ENCODE measurements at places on chromosomes 7 and 10.

DNA sequence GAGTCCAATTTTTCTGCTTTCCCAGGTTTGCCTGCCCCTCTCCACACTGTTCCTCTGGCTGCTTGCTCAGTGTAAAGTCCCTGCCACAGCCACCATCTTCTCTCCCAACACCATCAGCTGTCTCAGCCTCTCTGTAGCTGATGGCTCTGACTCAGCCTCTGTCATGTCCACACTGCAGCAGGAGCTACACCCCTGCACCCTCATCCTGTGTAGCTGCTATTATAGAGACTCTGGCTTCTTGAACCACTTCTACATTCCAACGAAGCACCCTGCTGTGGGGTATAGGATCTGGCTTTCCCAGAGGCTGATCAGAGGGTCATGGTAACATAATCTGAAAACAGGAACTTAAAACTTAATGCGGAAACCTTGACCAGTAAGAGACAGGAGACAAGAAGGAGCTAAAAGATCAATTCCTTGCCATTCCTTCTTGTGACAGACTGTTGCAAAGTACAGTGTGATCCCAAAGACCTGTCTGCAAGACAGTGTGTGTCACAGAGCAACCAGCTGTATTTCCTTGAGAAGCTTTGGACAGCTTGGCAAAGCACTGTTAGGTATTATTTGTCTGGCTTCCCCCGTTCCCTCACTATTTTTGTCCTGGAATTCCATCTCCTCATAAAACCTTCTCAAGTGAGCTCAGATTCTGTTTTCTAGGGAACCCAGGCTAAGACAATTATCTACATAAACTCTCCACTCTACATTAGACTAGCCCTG is 42.3 kb downstream of the NRCAM start:
- ATAC-seq: no peak

DNA sequence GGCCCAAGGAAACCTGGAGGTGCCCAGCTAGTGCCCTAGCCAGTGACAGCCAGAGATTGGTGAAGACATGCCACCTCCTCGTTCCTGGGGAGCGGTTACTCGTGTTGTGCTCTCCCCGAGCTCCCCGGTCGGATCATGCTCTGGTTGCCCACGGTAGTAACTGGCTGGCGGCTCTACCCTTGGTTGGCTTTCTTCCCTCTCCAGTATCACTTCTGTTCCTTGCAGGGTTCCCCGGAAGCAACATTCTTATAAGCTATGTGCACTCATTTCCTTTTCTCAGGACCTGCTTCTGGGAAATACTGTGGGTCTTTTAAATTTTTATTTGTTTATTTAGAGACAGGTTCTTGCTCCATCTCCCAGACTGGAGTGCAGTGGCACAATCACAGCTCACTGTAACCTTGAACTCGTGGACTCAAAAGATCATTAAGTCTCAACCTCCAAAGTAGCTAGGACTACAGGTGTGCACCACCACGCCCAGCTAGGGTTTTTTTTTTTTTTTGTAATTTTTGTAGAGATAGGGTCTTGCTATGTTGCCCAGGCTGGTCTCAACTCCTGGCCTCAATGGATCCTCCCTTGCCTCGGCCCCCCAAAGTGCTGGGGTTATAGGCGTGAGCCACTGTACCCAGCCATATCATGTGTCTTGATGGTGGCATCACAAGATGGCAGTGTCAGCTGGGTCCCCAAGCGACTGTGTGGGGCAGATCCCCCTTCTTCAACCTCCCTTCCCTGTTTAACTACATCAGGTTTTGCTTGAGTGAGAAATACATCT is 6.9 kb upstream of the CALHM1 start:
- no peak for ATAC-seq

GRCh38 chr10:56470701-56471100 is 109.6 kb upstream of the ZWINT start:
- ATAC-seq: no peak

DNA sequence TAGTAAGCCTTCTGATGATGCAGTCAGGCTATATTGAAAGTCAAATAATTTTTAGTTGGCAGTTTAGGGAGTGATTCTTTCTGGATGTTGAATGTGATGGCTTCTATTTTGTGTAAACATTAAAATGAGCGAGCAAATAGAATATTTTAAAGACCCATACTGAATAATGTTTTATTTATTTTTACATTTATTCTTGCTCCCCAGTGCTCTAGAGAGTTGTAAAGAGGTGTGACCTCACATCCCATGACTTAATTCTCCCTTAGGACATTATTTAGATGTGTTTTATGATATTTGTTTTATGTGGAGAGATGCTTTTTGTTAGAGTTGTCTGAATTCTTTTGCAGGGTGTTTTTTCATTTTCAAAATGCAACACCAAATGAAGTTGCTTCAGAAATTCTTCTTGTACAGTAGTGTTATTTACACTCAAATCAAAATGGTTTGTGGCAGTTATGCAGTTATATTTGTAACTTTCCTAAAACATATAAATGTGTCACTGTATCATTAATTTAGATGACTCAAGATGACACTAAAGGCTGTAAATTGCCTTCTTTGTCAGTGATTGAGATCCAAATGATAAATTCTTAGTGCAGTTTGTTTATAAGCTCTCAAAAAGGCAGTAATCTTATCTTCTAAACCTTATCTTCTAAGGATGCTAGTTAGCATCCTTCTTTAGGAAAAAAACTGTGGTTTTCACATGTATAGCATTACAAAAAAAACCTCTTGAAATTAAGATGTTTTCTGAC is 12.4 kb downstream of the UMAD1 start:
- no peak for ATAC-seq

- no peak for ATAC-seq
These were observed 138.5 kb downstream of the PLXNA4 start for GRCh38 chr7:132437730-132438129.

DNA sequence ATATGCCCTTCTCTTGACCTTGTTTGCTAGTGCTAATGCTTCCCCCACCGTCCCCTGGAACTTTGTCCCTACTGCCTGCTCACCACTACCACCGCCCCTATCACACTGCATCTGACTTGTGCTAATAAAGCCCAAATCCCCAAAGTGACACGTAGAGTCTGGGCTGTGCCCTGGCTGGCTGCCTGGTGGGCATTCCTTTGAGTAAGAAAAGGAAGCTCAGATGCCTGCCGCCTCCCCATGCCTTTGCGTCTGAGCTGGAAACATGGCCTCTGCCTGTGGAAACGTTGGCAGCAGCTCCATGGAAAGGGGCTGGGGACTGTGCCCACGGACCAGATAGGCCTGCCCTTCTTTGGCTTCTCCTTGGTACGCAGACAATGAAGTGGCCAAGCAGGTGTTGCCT is 138.3 kb downstream of the CYP26A1 start:
- ATAC-seq: no peak

- no peak for ATAC-seq
These were observed 32.0 kb downstream of the C10orf90 start for GRCh38 chr10:126638542-126638941.

- ATAC-seq: no peak
These were observed 185.6 kb upstream of the PRSS58 start for GRCh38 chr7:142443216-142444010.

GRCh38 chr7:21108182-21108581 is 319.7 kb upstream of the SP4 start:
- no peak for ATAC-seq

GRCh38 chr7:99449326-99449725 is 10.6 kb downstream of the CPSF4 start:
- ATAC-seq: no peak

- ATAC-seq: no peak
These were observed 419.2 kb downstream of the GLRX3 start for GRCh38 chr10:130555411-130555750.

GRCh38 chr7:88185650-88186049 is 34.2 kb downstream of the SRI start:
- no peak for ATAC-seq

DNA sequence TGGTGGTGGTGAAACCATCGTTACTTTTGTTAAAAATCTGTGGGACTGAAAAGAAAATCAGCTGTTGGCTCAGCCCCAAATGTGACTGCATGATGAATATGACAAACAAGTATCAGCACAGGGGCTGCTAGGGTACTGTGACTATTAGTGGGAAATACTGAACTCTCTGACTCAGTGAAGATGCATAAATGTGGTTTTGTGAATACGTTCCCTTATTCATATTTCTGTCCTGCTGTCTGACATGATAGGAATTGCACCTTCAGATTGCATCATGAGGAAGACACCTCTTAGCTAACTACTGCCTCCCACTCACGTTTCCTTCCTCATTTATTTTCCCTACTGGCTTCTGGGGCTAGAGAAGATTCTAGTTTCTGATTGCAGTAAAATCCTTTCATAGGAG is 1.4 kb downstream of the CLEC5A start:
- ATAC-seq: no peak

DNA sequence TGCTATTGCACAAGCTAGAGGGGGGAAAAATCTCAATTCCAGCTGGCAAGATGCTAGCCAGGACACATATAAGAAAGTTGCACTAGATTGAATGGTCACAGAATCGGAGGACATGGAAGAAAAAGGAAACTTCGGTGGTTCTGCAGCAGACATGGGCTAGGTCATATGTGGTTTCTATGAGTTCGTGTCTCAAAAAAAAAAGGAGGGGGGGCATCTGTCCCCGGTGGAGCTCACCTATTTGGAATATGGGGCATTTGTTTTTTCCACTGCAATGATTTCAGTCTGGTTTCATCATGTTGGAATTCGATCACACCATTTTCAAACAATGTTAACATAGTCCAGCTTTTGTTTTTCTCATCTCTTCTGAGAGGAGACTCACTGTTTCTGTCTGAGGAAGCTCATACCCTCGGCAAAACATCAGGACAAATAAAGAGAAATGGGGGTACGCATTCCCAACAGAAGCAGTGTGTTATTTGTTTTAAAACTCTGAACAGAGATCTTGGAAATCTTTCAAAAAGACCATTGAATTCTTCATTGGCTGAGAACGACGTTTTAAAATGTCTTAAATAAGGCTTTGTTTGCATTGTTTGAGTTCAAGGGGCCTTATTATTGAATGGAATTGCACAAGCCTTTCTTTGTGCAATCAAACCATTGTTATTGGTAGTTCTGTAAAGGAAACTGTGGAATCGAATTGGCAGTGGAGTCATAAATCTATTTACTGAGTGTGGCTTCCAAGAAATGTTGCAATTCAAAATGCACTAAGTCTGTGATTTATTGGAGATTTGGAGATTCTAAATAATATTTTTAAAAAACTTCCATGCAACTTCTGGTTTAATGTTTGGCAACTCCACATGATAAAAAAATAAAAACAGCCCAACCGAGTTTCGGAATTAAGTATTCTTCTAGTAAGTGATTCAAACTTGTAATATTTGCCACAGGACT is 173.2 kb downstream of the RTKN2 start:
- no peak for ATAC-seq

- ATAC-seq: no peak
These were observed 189.3 kb downstream of the PRPF18 start for GRCh38 chr10:13775786-13776775.

GRCh38 chr7:47392241-47392759 is 189.6 kb downstream of the TNS3 start:
- no peak for ATAC-seq

GRCh38 chr7:80721883-80722615 is 83.6 kb downstream of the CD36 start:
- ATAC-seq: no peak

- no peak for ATAC-seq
These were observed 67.1 kb downstream of the ABCC2 start for GRCh38 chr10:99849536-99849935.

DNA sequence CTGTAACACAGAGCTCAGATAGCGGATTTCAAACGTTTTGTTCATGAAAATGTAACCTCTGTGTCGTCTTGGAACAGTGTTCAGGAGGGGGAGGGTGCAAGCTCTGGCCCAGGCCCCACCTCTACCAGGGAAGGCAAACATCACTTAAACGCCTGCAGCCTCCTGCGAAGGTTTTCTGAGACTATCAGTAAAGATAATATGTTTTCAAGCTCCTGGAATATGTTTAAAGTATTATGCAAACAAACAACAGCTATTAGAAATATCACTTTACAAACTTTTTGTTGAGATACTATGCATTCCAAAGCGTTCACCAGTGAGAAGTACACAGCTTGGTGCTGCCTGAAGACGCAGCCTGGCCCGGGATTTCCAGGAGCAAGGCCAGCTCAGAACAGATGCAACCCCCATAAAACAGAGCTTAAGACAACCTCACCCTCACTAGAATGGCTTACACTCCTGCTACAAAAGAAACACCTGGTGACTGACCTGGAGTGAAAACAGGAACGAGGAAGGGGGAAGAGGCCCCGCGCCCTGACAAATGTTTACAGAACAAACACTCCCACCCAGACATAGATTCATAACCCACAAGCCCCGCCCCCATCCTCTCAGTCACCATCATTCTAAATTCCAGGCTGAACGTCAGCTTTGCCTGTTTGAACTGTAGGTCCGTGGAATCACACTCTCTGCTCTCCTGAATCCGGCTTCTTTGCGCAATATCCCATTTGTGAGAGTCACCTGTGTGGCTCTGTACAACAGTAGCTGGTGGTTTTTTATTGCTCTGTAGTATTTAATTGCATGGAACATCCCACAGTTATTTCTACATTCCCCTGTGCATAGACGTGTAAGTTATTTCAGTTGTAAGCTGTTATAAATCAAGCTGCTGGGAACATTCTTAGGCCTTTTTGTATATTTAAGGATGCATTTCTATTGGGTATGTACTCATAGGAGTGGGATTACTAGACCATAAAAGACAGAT is 155.0 kb downstream of the PTPRN2 start:
- ATAC-seq: peak; percentile 43

- ATAC-seq: no peak
These were observed 3.7 kb downstream of the FGF8 start for GRCh38 chr10:101772017-101772894.

- ATAC-seq: no peak
These were observed 147.7 kb downstream of the ACTR3B start for GRCh38 chr7:152907042-152907761.

- ATAC-seq: no peak
These were observed 120.9 kb upstream of the TMEM106B start for GRCh38 chr7:12089951-12090756.
